ENCODE measurements at places on chromosomes 7 and 10. TPM values are rescaled to one million over a fixed set of nuclear protein-coding genes. Genes with fewer than 3 reads are reported as not detected.
A peak's percentile ranks its signal among the peaks of the same experiment; 100 is the strongest.

OR6V1 gene
- not detected for polyA plus RNA-seq

SP8 gene
- not detected for polyA plus RNA-seq

SPDYE2B gene
- polyA plus RNA-seq, result not detected

CADPS2 gene
- 0.35 TPM for polyA plus RNA-seq

DNA sequence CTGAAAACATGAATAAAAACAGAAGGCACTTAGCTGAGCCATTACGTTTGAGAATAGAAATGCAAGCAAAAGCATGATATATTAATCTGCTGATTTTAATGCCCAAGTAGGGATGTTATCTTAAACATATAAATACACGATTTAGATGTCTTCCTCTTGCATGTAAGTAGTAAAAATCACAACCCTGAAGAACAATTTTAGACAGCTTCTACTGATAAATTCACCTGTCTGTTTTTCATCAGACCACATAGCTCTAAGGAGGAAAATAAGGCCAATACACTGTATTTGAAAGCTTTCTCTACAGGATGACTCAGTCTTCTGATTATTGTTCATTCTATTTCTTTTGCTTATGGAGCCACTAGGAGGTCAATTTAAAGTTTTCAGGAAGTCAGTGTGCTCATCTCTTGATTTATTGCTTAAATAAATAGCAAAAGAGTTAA lies 210.9 kb upstream of the CHRM2 start:
- DNase-seq, result no peak

GRCh38 chr10:103545771-103546281 lies 52.3 kb downstream of the NEURL1 start:
- DNase-seq, result no peak

GRCh38 chr7:55132890-55133551 lies 114.2 kb downstream of the EGFR start:
- DNase-seq, result peak; percentile 98

DNA sequence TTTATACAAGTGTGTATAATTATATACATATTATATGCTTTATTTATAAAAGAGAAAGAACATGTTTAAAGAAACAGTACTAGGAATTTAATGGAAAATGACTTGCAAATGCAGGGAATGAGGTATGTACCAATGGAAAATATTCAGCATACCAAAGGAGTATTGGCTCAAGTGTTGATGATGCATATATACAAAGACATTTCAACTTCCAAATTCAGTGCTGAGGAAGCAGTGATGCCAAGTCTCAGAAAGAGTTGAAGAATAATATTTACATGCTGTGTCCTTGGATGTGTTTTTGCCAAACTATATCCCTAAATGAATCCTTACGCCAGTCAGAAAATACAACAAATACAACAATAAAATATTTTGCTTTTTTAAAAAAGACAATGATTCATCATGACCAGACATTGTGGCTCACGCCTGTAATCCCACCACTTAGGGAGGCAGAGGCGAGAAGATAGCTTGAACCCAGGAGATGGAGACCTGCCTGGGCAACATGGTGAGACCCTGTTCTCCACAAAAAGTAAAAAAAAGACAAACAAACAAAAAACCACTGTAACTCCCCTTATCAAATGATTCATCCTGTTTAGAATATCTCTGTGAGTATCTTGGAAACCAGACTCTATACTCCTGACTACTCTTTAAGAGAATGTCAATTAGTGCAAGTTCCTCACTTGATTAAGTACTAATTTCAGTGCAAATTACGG lies 157.2 kb downstream of the CHRM2 start:
- DNase-seq, result peak; percentile 78

GRCh38 chr7:143492043-143492471 lies 14.4 kb downstream of the TAS2R41 start:
- peak; percentile 23 for DNase-seq

- no peak for DNase-seq
These were observed 224.5 kb upstream of the GLI3 start for GRCh38 chr7:42461537-42461936.
